NK-92 treated with Interleukin-12 subunit alpha and Interleukin-12 subunit beta, amount 100 ng/mL, for 24 hours (cell line): ENCODE measurements at places on chromosomes 3 and 15.

DNA sequence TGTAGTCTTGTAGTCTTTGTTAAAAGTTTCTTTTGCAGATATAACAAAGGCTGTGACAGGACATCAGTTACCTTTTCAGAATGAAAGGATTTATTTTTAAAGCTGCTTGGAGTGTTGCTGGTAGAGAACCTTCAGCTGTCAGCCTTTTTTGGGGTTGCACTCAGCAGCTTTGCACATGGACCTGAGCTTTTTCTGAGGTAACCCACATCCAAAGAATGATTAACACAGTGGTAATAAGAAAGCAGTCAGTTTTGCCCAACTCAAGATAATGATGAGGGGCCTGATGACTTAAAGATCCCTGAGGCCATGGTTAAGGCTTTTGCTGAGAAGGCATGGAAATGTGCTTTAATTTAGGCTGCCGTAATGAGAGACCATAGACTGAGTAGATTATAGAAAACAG is 1042.7 kb downstream of the PLOD2 start:
- DNase-seq = no peak

DNA sequence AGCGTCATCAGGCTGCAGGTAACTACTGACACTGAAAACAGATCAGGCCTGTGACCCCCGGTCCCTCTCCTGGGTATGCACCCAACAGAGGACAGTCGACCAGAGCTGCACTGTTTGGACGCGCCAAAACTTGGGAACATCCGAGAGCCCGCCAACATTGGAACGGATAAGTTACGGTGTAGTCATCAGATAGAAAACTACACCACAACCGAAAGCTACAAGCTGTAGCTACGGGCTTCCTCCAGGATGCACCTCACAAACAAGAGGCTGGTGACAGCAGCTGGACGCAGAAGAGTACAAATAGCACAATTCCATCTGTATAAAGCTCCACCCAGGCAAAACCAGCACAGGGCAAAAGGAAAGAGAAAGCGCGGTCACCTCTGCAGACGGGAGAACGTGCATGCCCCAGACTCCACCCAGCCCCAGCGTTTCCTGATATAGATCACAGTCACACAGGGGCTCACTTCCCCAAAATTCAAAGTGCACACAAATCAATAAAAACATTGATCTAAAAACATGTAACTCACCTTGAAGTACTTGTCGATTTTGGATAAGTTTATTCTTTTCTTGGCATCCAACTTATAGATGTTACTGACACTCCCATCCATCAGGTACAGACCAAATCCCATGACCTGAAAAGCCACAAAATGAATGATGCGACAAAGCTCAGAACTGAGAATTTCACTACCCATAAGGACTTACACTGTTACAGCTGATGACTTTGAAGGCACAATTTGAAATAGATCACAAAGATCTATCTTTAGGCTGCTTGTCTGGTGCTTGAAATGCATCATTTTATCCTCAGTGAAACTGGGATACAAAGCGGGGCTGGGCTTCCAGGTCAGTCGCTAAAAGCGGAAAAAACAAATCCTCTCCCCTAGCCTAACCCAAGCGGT is 43.3 kb downstream of the CYFIP1 start:
- no peak for DNase-seq

- no peak for DNase-seq
Observed at GRCh38 chr3:111210866-111211564, 139.4 kb downstream of the NECTIN3 start.

DNA sequence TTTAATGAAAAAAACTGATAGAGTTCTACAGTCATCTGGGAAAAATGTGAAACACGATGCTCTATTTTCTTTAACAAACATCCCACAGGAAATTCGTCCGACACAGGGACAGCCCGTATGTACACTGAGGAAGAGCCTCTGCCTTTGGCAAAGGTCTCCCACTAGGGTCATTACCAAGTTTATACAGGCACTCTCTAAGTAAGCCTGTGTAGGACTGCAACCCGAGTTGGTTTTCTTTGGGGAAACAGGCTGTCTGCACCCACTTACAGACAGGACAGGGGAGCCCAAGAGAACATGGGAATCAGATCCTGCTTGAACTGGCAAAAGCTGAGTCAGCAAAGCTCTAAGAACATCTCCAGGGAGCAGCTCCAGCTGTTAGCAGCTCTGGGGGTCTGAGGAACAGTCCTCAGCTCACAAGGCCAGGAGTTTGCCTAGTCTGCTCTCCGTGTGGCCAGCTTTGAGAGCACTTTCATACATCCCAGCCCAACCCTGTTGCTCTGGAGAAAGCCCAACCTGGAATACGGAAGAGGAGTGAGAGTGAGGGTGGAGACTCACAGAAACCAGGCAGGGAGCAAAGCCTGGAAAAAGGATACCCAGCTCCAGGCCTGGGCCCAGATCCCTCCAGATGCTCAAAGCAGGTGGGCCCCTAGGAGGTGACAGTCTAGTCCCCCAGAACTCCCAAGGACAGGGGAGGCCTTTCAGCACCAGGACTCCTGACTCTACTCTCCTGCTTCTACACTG is 1.9 kb downstream of the TBC1D2B start:
- DNase-seq = no peak

GRCh38 chr3:94146455-94146854 is 83.6 kb downstream of the NSUN3 start:
- no peak for DNase-seq

- no peak for DNase-seq
Observed at GRCh38 chr3:9361691-9362388, 1.0 kb upstream of the THUMPD3 start.

DNA sequence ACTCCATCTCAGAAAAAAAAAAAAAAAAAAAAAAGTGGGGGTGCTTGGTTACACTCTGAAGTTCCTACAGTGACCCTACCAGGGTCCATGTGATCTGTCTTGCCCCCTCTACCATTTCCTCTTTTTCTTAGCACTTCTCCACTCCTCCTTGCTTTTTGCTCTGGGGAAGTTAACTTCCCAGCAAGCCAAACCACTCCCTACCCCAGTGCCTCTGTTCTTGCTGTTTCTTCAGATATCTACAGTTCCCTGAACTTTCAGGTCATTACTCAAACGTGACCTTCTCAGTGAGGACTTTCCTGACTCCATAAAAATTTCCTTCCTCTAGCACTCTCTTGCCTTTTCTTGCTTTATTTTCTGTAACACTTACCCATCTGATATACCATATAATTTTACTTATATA is 61.1 kb upstream of the GCNT3 start:
- no peak for DNase-seq

- DNase-seq = no peak
Observed at GRCh38 chr3:180704532-180704931, 25.2 kb upstream of the CCDC39 start.

DNA sequence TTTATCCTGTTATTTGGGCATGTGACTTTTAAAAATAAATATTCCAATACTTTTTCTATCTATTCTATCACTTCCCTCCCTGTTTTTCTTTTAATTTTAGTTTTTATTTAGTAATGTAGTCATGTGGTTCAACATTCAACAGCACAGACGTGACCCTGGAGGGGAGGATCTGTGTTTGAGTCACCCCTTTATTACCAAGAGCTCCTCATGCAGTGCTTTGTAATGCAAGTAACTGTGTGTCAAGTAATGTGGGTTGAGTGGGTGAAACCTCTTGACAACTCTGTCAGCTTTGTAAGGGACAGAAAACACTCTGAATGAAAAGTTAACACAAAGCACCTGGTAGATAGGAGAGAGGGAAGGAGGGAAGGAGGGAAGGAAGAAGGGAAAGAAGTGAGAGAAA is 89.7 kb upstream of the FGF12 start:
- no peak for DNase-seq

DNA sequence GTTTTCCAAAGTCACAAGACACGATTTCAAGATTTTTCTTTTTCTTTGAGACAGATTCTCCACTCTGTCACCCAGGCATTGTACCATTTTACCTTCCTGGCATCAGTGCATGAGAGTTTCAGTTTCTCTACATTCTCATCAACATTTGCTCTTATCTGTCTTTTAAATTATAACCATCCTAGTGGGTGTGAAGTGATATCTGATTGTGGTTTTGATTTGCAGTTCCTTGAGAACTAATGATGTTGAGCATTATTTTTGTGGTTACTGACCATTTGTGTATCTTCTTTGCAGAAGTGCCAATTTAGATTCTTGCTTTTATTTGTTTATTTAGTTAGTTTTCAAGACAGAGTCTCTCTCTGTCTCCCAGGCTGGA is 41.2 kb downstream of the ADIPOQ start:
- no peak for DNase-seq

- no peak for DNase-seq
Observed at GRCh38 chr3:189212681-189213080, 40.9 kb downstream of the TPRG1 start.

DNA sequence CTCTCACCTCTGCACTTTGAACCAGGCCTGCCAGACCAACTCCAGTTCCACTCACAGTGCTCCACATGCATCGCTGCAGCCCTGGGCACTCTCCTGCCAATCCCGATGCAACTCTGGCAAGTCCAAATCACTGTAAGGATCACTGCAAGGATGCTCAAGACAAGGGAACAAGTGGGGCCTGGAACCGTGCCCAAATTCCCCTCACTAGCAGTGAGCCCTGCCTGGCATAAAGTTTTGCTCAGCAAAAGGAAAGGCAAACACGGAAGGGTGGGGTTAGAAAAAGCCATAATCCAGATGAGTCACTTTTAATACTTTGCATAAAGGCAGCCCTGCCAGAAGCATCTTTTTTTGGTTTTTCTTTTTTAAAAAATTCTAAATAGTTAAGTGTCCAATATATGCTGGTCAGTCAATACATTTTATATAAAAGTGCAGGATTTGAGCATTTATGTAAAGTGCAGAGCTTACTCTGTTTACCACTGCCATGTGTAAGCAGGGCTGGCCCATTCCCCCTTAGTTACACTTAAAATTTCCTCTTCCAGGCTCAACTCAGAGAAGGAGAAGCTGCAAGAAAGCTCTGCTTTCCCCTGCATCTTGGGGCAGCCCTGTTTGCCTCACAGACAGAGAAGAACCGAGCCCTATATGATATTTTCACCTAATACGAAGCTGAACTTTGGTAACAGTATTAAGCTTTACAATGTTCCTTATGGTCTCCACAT is 102.2 kb downstream of the CD47 start:
- no peak for DNase-seq

DNA sequence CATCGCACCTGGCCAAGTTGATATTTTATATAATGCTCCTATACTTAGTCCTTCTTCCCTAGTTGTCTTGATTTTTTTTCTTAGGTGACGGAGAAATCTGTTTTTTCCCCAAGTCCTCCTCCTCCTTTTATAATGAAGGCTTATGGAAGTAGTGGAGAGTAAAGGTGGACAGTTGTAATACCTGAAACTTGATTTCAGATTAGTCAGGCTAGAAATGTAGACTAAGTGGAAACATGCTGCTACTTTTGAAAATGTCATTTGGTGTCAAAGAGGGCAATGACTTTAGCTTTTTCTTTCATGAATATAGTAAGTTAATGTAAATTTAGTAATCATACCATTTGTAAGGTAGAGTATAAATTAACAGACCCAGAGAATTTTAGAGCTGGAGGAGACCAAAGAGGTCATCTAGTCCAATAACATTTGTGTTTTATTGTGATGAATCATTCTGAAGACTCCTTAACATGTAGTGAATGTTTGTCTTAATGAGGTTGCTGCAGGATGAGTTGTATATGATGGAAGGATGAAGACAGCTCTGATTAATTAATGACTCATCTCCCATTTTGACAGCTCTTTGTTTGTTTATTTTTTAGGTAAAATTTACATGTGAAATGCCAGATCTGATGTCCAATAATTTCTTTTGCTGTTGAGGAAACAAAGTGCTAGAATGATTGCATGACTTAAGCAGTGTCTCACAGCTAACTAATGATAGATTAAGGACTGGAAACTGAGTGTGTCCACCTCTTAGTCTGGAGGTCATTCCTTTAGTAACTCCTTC is 8.7 kb downstream of the CTDSPL2 start:
- no peak for DNase-seq

- DNase-seq = no peak
Observed at GRCh38 chr3:45909542-45909941, 23.2 kb downstream of the CCR9 start.

DNA sequence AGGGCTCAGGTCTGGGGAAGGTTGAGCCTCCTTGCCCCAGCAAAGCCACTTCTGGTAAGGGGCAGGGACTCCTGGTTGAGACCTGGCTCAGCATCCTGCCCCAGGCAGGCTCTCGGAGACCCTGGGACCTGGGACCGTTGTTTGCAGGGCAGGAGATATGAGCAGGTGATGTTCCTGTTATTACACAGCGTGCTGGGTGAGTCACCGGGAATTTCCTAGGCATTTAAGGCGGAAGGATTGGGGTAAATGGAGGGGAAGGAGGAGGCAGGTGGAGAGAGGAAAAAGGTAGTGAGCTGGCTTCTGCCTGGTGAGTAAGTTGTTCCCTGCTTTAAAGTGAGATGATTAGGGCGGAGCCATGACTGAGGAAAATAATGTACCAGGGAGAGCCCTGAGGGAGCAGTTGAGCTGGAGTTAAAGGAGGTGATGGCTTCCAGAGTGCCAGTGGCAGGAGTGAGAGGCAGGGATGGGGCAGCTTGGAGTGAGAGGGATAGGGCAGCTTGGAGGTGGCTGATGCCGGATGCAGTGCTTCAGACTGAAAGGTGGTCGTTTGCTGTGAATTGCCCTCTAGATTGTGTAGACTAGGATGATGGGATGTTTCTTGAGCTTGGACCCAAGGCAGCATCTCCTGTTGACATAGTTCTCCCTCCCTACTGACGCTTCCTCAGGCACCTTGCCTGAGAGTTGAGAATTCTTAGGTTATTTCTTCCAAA is 79.4 kb downstream of the AAGAB start:
- peak; percentile 45 for DNase-seq

- DNase-seq = no peak
Observed at GRCh38 chr3:170162052-170162451, 19.5 kb downstream of the PHC3 start.

DNA sequence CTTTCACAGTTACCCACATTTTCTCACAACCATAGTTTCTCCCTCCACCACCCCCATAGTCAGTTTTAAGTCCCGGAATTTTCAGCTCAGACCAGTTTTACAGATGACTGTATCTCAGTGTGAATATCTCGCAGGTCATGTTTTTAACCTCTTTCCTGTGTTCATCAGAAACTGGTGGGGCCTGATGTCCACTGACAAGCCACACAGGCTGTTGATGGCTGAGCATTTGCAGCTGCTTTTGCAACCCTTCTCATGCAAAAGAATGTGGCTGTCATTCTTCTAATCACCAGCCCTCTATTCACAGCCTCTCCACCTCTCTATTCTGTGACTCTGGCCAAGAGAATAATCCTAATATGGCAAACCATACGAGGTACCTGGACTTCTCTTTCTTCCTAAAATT is 8.5 kb downstream of the GYG1 start:
- peak; percentile 42 for DNase-seq

DNA sequence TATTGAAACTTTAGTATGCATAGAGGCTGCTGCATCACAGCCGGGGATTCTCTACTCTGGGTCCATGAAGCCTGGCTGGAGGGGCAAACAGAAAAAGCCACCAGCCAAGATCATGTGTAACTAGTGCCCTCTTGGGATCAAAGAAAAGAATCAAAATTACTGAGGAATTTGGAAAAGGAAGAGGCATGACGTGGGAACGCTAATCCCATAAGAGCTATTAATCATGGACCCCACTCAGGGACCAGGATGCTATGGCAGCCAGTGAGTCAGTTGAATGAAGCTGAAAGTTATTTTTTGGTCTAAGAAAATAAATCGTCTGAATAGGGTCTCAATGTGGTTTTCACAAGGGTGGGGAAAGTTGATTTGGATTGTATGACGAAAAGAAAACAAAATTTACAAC is 1165.1 kb downstream of the ROBO2 start:
- DNase-seq = no peak
